GM12878 (cell line): ENCODE measurements at places on chromosomes 6 and 20.
A peak's percentile ranks its signal among the peaks of the same experiment; 100 is the strongest.

DNA sequence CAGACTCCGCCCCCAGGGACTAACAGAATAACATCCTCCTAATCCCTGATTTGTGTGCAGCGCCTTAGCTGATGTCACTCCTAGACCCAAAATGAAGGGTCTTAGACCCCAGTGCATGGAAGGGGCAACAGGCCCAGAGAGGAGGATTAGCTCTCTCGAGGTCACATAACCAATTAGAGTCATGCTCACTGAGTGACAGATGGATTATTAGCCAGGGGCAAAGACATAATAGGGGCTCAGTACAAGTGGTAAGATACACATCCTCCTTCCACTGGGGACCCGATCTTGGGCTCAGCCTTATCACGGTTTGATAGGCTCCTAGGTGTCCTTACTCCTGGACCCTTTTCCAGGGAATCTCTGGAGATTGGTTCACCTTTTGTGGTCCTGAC, 858 bp downstream of the TP53INP2 start:
- peaks cover 3% of the 10 kb centered on the region; the same call in 1 of the 2 replicates for H3K4me1 ChIP-seq
- no peaks in the 10 kb centered on the region for H3K36me3 ChIP-seq
- H3K27ac ChIP-seq: peak overlapping the region; percentile 70
- H3K4me3 ChIP-seq: peak overlapping the region; percentile 96
- H3K27me3 ChIP-seq: no peaks in the 10 kb centered on the region
- no peak for DNase-seq

DNA sequence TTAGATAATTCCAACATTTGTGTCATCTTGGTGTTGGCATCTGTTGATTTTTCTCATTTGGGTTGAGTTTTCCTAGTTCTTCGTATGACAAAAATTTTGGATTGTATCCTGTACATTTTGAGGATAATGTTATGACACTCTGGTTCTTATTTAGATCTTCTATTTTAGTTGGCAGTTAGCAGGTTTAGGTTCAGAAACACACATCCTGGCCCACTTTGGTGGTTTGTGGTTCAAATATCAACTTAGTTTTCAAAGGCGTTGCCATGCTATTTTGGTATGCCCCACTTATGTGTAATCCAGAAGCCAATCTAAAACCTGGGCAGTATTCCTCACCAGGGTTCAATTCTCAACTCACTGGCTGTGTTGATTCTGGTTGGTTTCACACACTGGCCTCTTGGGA, 68.2 kb downstream of the NOX3 start:
- no peak for DNase-seq
- no peak overlapping the region for H3K27ac ChIP-seq
- no peak overlapping the region for H3K4me3 ChIP-seq
- no peaks in the 10 kb centered on the region for H3K27me3 ChIP-seq

DNA sequence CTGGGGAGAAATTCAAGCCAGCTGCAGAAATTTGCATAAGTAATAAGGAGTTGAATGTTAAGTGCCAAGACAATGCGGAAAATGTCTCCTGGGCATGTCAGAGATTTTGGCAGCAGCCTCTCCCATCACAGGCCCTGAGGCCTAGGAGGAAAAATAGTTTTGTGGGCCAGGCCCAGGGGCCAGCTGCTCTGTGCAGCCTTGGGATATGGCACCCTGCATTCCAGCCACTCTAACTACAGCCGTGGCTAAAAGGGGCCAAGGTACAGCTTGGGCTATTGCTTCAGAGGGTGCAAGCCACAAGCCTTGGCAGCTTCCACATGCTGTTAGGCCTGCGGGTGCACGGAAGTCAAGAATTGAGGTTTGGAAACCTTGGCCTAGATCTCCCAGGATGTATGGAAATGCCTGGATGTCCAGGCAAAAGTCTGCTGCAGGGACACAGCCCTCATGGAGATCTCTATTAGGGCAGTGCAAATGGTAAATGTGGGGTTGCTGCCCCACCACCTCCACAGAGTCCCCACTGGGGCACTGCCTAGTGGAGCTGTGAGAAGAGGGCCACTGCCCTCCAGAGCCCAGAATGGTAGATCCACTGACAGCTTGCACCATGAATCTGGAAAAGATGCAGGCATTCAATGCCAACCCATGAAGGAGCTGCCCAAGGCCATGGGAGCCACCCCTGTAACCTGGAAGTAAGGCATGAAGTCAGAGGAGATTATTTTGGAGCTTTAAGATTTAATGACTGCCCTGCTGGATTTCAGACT, 126.5 kb downstream of the DTNBP1 start:
- H3K27me3 ChIP-seq: no peaks in the 10 kb centered on the region
- H3K4me3 ChIP-seq: no peak overlapping the region
- H3K27ac ChIP-seq: no peak overlapping the region
- no peak for DNase-seq
- peaks cover 3% of the 10 kb centered on the region for H3K36me3 ChIP-seq
- H3K4me1 ChIP-seq: no peaks in the 10 kb centered on the region

DNA sequence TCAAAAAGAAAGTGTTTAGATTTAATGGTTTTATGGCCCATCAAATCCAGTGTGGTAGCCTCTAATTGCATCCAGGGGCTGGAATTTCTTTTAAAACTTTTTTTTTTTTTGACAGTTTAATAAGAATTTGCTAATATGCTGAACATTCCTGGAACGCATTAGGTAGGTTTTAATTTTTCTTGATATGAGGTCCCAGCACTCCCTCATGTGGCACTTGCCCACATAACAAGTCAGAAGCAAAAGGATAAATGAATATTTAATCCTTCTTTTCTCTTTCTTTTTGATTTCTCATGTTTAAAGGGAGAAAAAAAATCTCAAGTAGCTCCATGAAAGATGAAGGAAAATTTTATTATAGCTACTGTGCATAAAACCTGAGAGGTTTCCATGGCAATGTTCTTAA, 13.5 kb downstream of the HAO1 start:
- H3K27ac ChIP-seq: no peak overlapping the region
- no peak overlapping the region for H3K4me3 ChIP-seq
- no peak for DNase-seq
- no peaks in the 10 kb centered on the region for H3K27me3 ChIP-seq
- H3K36me3 ChIP-seq: no peaks in the 10 kb centered on the region
